ENCODE measurements at places on chromosomes 6 and 20.

GRCh38 chr6:135753196-135753595 lies 98.3 kb upstream of the PDE7B start:
- no peak for DNase-seq

- DNase-seq, result no peak
These were observed 413.2 kb upstream of the GJE1 start for GRCh38 chr6:141719476-141719875.

- no peak for DNase-seq
These were observed 315.1 kb upstream of the PRND start for GRCh38 chr20:4406627-4407026.

DNA sequence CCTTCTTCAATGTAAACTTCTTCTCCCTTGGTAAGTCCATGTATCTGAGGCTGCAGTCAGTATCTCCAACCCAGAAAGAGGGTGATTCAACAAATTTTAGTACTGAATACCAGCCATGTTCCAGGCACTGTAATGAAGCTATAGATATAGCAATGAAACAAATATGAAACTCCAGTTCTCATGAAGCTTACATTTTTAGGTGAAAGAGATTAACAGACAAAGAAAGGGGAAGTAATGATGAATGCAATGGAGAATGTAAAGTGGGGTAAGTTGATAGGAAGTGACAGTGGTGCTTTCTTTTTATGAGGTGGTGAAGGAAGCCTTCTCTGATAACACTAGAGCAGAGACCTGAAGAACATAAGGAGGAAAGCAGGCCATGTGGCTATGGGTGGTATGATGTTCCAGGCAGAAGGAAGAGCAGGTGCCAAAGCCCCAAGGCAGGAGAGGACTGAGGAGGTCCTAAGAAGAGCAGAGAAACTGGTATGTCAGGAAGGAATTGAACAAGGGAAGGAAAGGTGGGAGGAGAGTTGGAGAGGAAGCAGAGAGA lies 143.6 kb downstream of the TFAP2B start:
- no peak for DNase-seq

GRCh38 chr6:143940011-143940597 lies 68.0 kb downstream of the PLAGL1 start:
- peak; percentile 37 for DNase-seq

GRCh38 chr20:7692478-7692877 lies 247.8 kb downstream of the HAO1 start:
- no peak for DNase-seq

GRCh38 chr6:118306392-118307238 lies 241.5 kb upstream of the PLN start:
- no peak for DNase-seq

DNA sequence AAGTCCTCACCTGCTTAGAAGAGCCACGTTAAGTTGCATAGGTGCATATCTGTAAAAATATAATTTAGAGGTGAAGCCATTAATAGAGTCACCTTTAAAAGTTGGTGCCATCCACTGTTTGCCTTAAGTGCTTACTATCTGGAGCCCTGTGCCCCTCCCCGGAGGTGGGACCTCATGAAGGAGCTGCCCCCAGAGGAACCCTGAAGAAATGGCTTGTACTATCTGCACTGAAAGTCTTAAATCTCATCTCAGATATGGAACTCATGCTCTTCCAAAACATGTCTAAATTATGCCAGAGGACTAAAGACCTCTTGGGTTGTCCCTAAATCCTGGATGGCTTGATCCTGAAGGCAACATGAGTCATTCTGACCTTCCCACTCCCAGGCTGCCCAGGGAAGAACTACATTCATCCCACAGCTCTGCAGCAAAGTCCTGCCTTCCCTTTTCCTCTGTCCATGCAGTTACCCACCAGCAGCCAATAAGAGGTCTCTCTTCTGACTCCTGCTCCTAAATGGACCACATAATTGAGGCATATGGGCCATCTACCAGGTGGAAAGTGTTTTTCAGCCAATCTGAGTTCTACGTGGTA lies 85.3 kb downstream of the ASXL1 start:
- no peak for DNase-seq

- peak; percentile 74 for DNase-seq
These were observed 287.6 kb downstream of the ESR1 start for GRCh38 chr6:152094992-152095592.

Data from mucosa of gallbladder (tissue), 1 donor.